ENCODE measurements at places on chromosomes 6 and 20.

- no peak for DNase-seq
Observed at GRCh38 chr6:100504786-100505737, 40.3 kb upstream of the SIM1 start.

- no peak for DNase-seq
Observed at GRCh38 chr20:35240811-35241293, 14.4 kb downstream of the MMP24 start.

DNA sequence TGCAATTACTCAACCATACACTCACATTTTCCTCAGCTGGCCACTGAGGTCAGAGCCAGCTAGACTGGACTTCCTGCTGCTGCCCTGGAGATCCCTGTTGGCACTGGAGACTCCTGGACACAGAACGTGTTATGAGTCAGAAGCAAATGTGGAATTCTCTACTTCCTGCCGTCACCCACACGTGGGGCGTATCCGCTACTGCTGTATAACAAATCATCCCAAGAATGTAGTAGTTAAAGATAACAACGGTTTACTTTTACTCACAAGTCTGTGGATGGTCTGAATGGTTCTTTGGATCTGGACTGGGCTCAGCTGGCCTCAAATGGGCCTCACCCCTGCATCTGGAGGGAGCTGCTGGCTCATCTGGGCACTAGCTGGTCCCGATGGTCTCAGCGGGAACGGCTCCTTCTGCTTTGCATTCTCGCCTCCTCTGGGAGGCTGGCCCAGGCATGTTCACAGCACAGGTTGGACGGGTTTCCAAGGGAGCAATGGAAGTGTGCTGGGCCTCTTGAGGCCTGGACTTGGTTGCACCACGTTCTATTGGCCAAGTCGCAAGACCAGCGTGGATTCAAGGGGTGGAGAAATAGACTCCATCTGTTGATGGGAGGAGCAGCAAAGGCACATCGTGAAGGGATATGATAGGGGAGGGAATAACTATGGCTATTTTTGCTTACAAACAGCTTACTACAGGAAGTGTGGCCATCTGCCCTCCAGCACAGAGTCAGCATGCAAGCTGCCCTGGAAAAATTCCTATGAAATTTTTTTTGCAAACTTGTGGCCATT, 118.5 kb downstream of the SNX5 start:
- no peak for DNase-seq

DNA sequence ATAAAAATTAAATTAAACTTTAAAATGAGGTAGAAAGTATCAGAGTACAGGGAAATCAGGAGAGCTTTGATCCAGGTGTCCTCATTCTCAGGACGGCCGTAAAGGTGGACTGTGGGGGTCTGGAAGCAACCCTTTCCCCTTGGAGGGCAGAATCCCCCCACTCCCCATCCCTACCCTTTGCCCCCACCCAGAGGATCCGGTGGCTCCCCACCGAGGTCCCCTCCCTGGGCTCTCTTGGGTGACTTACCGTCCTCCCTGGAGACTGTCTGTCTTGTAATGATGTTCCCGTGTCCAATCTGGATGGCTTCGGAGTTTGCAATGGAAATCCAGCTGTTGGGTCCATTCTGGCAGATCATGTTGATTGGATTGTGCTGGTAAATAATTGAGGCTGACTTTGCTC, 7.3 kb downstream of the ZBP1 start:
- DNase-seq = peak; percentile 1

GRCh38 chr6:143782481-143782880, 60.7 kb upstream of the LTV1 start:
- DNase-seq = no peak

DNA sequence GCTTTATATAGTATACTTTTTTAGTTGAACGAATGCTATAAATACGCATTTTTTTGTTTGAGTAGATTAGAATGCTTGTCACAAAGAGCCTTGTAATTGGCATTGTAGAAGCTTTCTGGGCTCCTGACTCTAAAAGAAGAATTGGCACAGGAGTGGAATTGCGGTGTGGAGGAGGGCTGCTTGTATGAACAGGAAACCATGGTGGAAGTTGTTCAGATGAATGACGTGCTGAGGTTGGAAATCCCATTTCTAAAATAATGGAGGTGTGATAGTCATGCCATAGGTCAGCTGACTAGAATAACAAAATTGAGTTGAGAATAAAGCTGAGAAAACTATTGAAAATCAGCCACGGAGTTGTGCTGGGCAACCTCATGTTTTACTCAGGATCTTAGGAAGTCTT, 174.9 kb downstream of the QKI start:
- no peak for DNase-seq

DNA sequence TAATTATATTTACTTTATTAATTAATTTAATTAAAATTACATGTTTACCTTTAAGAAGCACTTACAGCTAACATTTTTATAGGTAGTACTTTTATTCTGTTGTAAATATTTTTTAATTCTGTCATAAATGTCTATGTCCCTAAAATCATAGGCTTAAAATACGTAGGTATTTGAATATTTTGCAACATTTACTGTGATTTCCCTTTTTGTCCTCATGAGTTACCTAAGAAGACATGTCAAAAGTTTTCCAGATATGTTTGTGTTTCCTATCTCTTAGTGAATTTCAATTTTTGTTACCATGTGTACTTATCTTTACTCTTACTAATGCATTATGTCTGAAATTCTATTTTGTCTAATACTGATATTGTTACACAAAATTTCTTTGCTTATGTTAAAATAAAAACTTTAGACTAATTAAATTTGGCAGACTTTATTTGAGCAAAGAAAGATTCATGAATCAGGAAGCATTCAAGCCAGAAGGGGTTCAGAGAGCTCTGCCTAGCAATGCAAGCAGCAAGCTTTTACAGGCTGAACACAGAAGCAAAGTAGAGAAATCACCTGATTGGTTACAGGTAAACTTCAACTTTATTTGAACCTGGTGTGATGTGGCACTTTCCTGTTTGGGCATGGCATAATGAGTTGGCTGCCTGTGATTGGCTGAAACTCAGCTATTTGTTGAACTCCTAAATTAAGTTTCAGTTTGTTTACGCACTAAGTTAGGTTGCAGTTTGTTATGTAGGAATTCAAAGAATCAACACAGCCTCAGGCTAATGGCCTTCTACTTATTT, 123.2 kb upstream of the TMEM170B start:
- no peak for DNase-seq

- DNase-seq = no peak
Observed at GRCh38 chr6:44778513-44778912, 391.0 kb downstream of the CDC5L start.

- peak; percentile 90 for DNase-seq
Observed at GRCh38 chr6:28985462-28986164, 19.5 kb downstream of the ZNF311 start.

All from BE2C (cell line).